Activated T-cell treated with anti-CD3 and anti-CD28 coated beads for 4 hours (primary cell): ENCODE measurements at places on chromosomes 5 and 9.
A peak's percentile ranks its signal among the peaks of the same experiment; 100 is the strongest.

GRCh38 chr5:154355129-154355611, 90.6 kb upstream of the SAP30L start:
- DNase-seq, result no peak

- no peak for DNase-seq
These were observed 9.6 kb downstream of the SLC1A1 start for GRCh38 chr9:4499917-4500316.

- no peak for DNase-seq
These were observed 23.7 kb downstream of the FPGS start for GRCh38 chr9:127826253-127826913.

DNA sequence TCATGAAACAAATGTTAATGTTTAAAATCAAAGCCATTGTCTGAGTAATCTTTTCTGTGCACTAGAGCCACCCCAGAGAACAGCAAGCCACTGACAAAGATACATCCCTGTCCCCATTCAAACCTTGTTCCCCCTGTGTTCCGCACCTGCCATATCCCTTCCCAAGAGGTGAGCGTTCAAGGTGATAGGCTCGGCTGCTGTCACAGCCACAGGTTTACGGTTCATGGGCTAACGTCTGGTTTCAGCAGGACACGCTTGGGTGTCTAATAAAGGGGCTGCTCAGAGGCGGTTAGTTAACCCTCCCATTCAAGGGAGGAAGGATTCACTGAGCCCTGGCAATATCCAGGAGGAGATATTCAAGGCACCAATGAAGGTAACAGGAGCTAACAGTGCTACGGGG, 24.5 kb upstream of the LAMC3 start:
- DNase-seq, result no peak

- DNase-seq, result no peak
These were observed 125.7 kb downstream of the COL23A1 start for GRCh38 chr5:178464431-178465048.

- DNase-seq, result peak; percentile 54
These were observed 19.0 kb upstream of the FER start for GRCh38 chr5:108728566-108729241.

GRCh38 chr5:143536364-143536763, 132.9 kb upstream of the NR3C1 start:
- DNase-seq, result no peak

DNA sequence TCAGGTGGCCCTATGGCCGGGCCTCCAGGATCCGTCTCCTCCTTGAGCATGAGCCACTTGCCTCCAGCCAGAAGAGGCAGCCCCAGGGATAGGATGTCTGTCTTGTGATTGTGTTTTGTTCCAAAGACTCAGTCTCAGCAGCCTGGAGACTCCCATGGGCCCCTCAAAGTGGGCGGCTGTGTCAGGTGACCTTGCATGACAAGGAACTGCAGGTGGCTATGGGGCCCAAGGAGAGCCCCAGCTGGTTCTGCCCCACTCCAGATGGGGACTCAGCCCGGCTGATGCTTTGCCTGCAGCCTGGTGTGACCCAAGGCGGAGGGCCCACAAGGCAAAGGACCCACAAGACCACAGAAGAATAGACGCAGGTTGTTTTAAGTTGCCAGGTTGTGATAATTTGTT, 284.3 kb upstream of the IRX4 start:
- no peak for DNase-seq

DNA sequence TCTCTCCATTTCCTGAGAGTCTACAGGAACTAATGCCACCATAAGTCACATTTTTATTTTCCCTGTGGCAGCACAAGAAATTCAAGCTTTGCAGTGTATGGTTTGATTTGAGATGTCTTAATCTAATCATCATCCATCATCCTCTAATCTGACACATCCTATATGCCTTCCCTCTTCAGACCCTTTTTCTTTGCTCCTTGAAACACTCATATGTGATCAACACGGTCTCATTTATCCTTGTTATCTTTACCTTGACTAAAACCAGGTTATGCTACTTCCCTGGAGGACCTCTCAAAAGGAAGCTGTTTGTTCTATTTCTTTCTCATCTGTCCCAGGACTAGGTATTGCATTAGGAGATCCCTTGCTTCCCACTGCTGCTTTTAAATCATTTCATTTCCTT, 146.9 kb upstream of the MRPS30 start:
- no peak for DNase-seq

DNA sequence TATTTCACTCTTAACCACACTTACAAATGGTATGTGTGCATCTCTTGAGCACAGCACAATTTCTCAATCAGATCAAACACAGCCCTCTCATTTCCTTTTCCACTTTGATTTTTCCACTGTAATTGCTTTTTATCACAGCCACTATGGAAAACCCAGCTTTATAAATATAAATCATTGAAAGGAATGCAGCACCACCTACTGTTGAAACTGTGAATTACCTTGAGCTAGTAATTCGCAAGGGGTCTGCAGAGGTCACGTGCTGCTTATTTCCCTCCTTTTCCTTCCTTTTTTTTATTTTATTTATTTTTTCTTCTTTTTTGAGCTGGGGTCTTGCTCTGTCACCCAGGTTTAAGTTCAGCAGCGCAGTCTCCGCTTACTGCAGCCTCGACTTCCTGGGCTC, 76.9 kb downstream of the CDH6 start:
- no peak for DNase-seq

GRCh38 chr9:34717996-34718614, 8.2 kb upstream of the CCL21 start:
- no peak for DNase-seq

DNA sequence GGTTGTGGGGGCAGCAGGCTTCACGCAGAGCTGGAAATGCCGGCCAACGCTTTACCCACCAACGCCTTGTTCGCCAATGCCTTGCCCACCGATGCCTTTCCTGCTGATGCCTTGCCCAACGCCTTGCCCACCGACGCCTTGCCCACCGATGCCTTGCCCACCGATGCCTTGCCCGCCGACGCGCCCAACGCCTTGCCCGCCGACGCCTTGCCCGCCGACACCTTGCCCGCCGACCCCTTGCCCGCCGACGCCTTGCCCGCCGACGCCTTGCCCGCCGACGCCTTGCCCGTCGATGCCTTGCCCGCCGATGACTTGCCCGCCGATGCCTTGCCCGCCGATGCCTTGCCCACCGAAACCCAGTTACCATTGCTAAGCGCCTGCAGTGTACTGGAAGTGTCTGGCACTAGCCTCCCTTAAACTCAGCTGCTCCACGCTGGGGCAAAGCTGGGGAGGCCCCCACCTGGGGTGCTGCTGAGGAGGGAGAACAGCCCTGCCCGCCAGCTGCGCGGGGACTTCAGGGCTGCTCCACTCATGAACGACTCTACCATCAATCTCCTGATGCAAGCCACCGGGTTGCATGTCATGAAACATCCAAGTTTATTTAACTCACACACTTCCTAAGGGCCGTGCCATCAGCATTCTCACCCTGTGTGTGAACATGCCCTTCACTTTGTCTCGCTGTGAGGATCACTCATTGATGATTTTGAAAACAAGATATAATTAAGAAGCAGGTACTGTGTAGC, 1.8 kb downstream of the SLC6A18 start:
- DNase-seq, result no peak

- DNase-seq, result no peak
These were observed 20.2 kb upstream of the SPARC start for GRCh38 chr5:151706906-151707305.

DNA sequence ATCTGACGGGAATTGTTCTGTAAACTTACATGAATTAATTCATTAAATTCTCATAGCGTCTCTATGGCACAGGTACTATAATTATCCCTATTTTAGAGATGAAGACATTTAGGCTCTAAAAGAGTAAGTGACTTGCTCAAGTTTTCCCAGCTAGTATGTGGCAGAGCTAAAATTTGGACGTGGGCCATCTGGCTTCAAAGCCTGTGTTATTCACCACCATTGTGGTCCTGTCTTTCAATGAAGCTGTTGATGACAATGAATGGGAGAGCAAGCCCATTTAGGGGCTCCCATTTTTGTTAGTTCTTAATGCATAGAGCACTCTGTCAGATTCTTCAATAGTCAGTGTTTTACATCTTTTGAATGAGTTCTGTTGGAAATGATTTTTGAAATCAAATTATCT, 236.0 kb upstream of the CD180 start:
- DNase-seq, result no peak

GRCh38 chr5:145350513-145350912, 484.6 kb downstream of the PRELID2 start:
- no peak for DNase-seq

DNA sequence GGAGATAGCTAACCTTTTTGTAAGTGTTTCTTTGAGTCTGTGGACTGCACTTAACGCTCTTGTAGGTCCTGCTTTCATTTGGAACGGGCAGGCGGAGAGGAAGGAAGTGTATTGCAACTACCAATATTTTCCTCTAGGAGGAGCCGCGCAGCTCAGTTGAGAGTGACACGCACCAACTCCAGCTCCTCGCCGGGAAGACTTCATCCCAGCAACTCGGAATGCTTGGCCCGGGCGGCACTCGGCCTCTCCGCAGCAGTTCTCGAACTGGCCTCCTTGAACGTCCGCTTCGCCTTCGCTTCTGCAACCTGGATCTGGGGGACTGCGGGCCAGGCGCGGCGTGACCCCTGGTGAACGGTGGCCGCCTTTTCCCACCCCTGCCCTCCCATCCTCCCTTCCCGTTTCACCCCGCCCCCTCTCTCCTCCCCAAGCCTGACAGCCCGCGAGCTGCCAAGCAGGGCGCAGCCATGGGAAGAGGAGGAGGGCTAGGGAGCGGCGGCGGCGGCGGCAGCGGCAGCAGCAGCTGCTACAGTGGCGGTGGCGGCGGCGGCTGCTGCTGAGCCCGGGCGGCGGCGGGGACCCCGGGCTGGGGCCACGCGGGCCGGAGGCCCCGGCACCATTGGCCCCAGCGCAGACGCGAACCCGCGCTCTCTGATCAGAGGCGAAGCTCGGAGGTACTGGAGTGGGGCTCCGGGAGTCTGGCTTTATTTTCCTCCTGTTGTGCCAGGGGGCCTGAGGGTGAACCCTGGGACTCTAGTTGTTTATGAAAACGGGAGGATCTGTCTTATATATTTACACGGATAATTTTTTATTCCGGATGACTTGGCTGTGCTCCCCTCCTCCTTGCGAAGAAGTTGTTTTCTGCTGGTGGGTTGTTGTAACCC, at the start of gene GHR:
Gene GHR, plus strand, starts transcription at position 155 of the 881 bp plus-strand sequence. CDS start 142,436 bp downstream, outside the sequence.
- DNase-seq, result no peak

DNA sequence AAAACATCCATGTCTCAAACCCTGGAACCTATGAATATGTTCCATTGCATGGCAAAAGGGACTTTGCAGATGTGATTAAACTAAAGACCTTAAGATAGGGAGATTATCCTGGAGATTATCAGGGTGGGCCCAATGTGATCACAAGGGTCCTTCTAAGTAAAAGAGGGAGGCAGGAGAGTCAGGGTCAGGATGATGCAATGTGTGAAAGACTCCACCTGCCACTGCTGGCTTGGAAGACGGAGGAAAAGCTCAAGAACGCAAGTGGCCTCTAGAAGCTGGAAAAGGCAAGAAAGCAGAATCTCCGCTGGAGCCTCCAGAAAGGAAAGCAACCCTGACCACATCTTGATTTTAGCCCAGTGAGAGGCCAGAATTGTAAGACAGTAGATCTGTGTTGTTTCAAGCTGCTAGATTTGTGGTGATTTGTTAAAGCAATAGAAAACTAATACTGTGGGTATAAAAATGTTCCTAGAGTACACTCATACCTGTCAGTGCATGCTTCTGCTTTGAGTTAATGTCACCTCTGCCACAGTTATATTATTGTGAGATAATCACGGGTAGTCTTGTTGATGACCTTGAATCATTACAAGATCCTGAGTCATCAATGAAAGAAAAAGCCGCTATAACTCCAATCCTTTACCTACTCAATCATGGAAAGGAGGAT, 93.5 kb upstream of the TNPO1 start:
- no peak for DNase-seq

DNA sequence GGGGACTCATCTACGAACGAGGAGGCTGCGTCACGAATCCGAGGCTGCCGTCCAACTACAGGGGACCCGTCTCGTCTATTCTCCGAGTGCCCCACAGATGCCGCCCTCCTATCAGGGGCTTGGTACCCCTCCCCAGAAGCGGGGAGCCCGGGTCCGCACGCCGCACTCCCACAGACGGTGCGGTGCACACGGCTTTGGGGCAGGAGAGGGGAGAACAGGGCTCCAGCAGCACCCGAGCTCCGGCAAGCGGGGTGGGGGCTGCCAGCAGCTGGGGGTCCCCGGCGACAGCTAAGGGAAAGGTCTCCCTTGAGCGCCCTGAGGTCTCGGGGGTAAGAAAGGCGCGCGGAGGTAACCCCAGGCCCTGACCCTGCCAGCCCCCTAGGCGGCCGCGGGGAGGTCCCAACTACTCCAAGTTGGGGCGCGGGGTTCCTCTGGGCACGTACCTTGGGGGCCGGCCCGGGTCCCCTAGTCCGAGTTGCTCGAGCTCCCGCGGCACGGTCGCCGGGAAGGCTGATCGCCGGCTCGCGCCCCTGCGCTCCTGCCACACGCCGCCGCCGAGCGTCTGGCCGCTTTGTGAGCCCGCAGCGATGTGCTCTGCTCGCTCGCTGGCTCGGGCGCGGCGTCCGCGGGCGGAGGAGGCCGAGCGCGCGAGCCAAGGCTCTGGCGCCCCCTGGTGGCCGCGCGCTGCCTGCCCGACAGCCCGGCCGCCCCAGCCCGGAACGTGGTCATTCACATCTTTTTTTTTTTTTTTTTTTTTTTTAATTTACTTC, at the start of gene SPOCK1:
Gene SPOCK1, minus strand, starts transcription at position 591 of the 770 bp plus-strand sequence.
- peak; percentile 16 for DNase-seq

DNA sequence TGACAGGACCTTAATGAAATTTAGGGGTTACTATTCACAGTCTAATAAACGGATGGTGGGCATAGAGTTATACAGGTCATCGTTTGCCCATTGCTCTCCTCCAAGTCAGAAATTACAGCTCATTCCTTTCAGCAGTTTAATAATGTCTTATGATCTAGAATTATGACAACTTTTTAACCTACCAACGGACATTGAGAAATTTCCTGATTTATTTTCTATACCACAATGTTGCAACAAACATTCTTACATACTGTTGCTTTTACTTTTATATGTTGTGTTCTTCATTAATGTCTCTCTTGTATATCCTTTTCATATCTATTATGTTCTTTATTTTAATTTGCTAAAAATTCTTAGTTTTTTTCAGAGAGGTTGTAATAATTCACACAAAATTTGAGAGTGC, 152.8 kb upstream of the PRLR start:
- no peak for DNase-seq

GRCh38 chr5:127938746-127939145, 144.8 kb upstream of the SLC12A2 start:
- no peak for DNase-seq

GRCh38 chr9:131609099-131609830, 63.9 kb downstream of the PRRT1B start:
- no peak for DNase-seq

- DNase-seq, result no peak
These were observed 115.2 kb downstream of the SIL1 start for GRCh38 chr5:139082813-139083498.

- DNase-seq, result no peak
These were observed 7.5 kb upstream of the PAM start for GRCh38 chr5:102747386-102748166.

GRCh38 chr5:108340131-108340530, 41.8 kb downstream of the FBXL17 start:
- no peak for DNase-seq

DNA sequence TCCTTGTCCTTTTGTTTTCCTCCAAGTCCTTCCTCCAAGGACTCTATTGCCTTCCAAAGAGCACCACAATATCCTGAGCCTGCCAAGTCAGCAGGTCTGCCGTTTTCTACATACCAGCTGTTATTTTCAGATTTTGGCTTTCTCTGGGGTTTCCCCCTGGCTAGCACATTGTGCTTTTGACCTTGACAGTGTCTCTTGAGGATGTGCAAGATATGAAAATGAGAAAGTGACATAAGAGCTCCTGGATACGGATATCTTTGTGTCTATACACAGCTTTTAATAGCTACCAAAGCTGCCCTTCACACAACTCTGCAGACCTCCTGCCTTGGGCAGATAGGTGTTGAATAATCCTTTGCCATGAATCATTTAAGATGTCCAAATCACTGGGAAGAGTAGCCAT, 67.0 kb downstream of the HAPLN1 start:
- DNase-seq, result no peak
